ENCODE measurements at places on chromosomes 2 and 18.

- DNase-seq: no peak
These were observed 129.0 kb upstream of the COPS8 start for GRCh38 chr2:236956641-236957040.

DNA sequence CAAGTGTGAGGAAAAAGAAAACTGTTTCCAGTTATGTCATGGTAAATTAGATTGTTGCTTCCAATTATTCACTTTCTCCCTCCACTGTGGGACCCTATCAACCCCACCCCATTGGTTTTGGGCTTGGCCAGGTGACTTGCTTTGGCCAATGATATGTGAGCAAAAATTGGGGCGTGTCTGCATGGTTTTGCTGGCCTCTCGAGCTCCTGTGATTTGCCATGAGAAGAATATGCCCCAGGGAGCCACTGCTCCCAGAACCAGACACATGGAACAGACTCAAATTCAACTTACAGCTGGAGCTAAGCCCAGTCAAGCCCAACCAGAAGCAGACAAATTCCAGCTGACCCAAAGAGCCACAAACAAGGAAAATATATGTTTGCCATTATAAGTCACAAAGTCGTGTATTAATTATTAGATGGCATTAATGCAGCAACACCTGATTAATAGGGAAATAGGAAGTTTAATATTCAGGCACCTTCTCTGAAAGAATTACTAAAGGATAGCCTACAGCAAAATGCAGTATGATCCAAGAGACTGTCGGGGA lies 248.9 kb downstream of the ANAPC1 start:
- DNase-seq: no peak

GRCh38 chr2:177754492-177754873 lies 318.1 kb downstream of the PDE11A start:
- no peak for DNase-seq

DNA sequence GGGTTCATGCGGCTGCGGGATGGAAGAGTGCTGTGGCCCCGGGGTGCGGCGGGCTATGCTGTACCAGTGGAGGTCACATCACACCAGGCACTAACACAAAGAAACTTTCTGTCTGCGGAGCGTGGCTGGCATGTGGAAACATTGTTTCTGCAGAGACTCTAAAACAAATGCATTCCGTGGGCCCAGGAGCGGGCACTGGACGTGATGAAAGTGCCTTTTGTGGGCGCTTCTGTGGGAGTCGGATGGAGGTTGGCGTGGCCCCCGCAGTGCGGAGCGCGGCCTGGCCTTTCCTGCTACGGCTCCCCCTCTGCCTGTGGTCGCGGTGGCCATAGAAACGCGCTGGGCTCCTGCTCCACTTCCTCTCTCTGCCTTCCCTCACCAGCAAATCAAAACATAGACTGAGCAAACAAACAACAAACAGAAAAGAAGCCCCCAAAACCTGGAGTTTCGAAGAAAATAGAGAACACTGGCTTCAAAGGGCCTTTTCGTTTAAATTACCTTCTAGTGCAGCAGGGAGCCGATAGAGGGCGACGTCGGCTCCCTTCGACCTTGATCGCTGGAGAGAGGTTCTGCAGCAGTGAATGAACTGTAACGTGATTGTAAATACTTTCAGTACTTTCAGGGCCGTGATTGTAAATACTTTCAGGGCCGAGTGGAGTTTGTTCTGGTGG lies 51.4 kb downstream of the KIF5C start:
- no peak for DNase-seq

DNA sequence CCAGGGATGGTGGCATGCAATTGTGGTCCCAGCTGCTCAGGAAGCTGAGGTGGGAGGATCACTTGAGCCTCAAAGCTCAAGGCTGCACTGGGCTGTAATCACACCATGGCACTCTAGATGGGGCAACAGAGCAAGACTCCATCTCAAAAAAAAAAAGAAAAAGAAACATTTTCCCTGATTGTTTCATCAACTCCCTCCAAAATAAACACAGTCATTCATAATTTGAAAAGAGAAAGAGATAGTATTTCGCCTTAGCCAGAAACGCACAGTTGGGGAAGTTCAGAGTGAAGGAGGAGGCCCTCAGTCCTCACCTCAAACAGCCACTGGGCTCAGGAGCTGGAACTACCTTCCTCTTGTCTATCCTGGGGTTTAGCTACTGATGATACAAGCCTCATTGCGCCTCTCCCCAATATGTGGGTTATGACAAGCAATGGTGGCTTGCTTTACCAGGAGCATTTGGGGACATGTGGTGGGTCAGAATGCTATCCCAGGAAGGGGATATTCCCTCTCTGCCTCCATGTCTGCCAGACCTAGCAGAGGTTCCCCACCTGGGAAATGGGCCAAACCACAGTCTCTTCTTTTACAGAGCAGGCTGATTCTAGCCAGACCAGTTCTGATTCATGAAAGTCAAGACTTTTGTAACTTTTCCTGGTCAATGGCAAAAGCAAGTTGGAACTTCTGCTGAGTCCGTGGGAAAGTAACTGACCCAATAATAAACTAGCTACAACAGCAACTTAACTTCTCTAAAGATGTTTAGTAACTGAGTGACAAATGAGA lies 22.2 kb upstream of the TMEM87B start:
- no peak for DNase-seq

- no peak for DNase-seq
These were observed 246.1 kb downstream of the EXOC6B start for GRCh38 chr2:72579591-72580180.

DNA sequence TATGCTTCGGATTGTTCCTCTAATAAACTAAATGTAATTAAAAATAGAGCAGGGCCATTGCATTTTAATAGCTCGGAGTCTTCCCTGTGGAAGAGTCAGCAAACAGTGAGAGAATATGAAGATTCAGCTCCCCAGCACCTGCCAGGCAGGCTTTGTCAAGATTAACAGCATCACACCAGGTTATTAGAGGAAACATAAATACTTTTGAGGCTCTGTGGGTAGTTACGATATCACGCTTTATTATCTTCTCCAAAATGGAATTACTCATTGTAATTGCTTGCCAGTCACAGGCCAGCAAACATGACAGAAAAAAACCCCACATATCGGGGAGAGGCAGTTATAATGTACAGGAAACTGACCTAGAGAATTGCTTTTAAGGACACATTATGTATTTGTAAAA lies 303.9 kb downstream of the CPS1 start:
- no peak for DNase-seq

- DNase-seq: no peak
These were observed 485 bp upstream of the GALNT3 start for GRCh38 chr2:165794536-165794928.

GRCh38 chr18:34493099-34493544 lies 217.0 kb upstream of the DTNA start:
- no peak for DNase-seq

GRCh38 chr18:55546851-55547704 lies 40.9 kb downstream of the TCF4 start:
- DNase-seq: no peak

GRCh38 chr2:9656270-9656766 lies 25.5 kb upstream of the YWHAQ start:
- DNase-seq: no peak

DNA sequence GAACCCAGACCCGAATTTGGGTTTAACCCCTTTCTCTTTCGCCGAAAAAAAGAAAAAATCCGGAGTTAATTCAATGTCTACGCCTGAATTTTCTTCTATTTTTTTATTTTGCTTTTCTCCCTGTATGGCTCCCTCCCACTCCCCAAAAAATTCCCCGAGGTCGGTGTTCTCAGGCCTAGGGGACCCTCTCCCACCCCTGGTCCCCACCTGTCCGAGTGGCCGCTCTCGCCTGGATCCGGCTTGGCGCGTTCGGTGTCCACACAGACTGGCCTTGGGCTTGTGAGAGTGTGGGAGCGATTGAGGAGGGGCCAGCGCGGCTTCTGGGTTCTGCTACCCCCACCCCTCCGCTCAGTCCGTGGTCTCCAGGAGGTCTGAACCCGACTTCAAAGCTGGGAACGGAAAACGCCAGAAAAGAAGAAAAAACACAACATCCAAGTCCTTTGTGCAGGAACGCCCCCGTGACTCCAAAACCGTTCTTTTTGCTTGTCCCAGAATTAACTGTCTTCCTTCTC lies 5.7 kb upstream of the EN1 start:
- no peak for DNase-seq

DNA sequence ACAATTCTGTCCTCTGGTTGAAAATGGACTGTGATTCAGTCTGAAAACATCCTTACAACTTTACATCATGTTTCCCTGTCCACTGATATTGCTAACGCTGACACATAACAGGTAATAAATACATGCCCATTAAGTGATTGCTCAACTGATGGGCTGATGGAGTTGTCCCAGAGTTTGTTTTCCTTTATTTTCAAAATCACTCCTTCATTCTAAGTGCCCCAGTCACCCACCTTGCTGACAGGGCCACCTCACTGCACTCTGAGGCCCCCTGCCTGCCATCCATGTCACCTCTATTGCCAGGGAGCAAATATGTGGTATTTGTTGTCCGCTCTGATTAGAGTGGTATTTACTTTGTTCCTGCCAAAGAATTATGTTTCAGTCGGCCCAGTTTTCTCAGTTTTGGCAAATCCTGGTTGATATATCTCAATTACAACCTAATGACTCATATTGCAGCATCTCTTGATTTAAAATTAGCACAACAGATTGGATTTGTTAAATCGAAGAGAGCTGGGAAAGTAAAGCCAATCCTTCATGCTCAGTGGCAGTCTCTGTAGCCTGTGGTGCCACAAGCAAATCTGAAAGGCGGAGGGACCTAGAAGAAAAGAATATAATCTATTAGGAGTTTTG lies 105.1 kb downstream of the RDH14 start:
- no peak for DNase-seq

GRCh38 chr2:30266051-30266621 lies 34.8 kb downstream of the LBH start:
- no peak for DNase-seq

GRCh38 chr18:5456577-5457461 lies 87.0 kb downstream of the EPB41L3 start:
- DNase-seq: no peak

- no peak for DNase-seq
These were observed 14.6 kb downstream of the ENOSF1 start for GRCh38 chr18:697800-698199.

DNA sequence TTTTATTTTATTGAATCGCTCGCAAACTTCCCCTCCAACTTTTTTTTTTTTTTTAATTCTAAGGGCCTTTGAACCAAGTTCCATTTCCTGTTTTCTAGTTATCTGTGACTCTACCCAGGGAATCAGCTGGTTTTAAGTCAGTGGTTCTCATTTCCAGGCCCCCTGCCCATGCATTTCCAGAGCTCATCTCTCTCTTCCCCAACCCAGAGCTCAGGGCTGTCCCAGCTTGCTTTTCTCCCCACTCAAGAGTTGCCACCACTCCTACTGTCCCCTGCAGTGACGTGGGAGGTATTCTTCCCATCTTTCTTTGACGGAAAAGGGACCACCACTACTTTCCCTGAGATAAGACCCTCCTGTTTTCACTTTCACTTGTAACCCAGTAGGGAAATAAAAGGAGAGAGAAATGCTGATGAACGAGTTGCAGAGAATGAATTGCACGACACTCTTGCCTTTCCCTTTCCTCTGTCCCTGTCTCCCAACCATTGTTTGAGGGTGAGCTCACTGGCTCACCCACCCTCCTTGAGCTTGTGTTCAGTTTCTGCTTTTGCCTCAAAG lies 42.1 kb downstream of the TET3 start:
- DNase-seq: no peak

GRCh38 chr2:11907190-11907589 lies 160.8 kb downstream of the LPIN1 start:
- DNase-seq: no peak

- no peak for DNase-seq
These were observed 1273.6 kb upstream of the SLC39A10 start for GRCh38 chr2:194383401-194383800.

GRCh38 chr18:53943326-53943860 lies 281.1 kb downstream of the MBD2 start:
- DNase-seq: no peak

- no peak for DNase-seq
These were observed 70.4 kb downstream of the KCTD1 start for GRCh38 chr18:26477828-26478466.

DNA sequence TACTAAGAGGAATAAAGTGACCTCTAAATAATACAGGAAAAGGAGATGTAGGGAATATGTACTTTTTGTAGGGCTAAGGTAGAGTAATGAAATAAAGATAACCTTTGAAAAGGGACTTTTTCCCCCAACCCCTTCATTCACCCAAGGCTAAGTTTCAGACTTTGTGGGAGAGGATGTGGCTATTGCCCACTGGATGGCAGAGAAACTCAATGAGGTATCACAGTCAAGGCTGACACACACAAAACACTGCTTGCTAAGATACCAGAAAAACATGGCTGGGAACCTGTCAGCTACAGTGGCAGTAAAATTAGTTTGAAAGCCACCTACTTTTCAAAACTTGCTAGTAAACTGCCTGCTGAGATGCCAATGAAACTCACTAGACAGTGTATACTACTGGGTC lies 158.8 kb upstream of the WDSUB1 start:
- no peak for DNase-seq

DNA sequence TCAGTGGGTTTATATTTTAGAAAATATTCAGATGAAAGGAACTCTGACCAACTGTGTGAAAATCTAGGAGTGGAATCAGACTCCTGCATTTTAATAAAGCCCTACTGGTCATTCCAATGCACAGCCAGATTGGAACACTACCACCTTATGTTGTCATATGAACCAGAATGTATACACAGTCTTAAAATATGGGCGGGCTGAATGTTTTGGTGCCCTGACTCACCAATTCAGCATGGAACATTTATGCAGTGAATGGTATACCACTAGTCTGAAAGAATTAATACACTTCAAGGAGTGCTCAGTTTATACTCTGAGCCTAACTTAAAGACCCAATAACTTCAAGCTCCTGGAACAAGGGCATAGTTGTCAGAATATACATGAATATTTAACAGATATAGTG lies 280.9 kb upstream of the TCF4 start:
- no peak for DNase-seq

- no peak for DNase-seq
These were observed 48.5 kb upstream of the HNRNPA3 start for GRCh38 chr2:177164131-177164530.

DNA sequence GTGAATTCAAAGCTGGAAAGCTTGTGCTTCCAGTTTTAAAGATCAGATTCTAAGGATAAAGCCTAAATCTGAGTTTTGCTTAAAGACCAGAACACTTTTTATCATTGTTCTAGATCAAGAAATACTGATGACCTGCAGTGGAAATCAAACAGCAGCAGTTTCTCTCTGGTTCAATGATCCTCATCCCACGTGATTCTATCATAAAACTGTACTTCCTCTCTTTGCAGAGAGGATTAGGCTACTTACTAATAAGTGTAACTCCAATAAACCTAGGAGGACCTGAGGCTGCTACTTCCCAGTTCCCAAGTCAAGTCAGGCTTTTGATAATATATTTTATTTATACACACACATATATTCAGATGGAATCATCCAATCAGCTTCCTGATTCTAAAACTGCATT lies 81.9 kb downstream of the TCF4 start:
- DNase-seq: no peak

DNA sequence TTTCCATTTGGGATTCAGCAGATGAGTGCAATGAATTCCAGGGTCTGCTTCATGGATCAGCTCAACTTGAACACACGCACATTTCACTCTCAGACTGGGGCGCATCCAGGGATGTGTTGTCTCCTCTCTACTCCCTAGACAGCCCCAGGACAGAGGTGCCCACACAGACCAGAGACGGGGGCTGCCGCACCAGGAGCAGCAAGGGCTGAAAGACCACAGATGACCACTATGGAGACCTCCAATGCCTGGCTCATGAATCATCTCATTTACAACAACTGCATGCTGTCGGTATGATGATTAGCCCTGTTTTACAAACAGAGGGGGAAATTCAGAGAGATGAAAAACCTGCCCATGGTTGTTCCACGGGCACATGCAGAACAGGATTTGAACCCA lies 63.1 kb downstream of the CYP26B1 start:
- no peak for DNase-seq

Measured in cortex of kidney (tissue), 1 donor.